Smooth muscle cell of the brain vasculature (primary cell): ENCODE measurements at places on chromosomes 16 and 17.

- no peak for DNase-seq
These were observed 119.0 kb upstream of the EEF2KMT start for GRCh38 chr16:5216441-5217080.

- no peak for DNase-seq
These were observed 2.3 kb downstream of the FDXR start for GRCh38 chr17:74870512-74870911.

DNA sequence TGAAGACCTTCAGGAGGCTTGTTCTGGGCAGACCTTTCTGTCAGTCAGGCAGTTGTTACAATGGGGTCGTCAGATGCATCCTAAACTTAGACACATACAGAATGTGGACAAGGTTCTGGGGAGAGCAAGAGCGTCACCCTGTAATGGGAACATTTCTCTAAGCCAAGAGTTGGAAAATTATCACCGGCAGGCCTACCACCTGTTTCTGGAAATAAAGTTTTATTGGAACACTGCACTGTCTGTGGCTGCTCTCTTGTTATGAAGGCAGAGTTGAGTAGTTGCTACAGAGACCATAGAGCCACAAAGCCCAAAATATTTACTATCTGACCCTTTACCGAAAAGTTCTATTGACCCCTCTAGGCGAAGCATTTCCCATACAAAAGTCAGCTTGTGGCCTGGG, 106.2 kb downstream of the CPPED1 start:
- DNase-seq, result no peak

DNA sequence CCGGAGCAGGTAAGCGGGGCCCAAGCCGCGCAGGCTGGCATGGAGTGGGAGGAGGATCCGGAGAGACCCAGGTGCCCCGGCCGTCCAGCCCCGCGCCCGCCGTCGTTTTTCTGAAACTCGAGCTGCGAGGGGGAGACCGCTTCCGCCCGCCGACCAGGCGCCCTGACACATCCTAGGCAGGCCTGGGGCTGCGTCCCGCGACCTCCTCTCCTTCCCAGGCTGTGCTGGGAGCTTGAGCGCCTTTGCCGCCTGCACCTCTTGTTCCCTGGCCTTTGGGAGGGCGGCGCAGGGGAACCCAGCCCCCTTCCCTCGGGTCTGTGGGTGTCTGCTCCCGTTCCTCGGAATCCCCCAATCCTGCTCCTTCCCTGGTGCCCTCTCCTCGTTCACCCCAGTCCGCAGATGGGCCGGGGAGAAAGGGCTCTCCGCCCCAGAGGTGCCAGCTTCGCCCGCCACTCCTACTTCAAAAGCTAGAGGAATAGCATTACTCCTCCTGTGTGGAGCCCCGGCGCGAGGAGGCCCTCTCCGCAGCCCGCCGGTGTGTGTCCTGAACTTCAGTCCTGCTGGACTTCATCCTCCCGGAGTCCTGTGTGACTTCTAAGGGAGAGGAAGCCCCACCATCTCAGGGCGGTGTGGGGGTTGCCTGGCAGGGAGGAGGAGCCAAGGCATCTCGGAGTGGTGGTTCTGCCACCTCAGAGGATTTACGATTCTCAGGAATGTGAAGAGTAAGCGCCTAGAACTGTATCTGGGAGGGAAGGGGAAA, 1.0 kb downstream of the NHERF1 start:
- DNase-seq, result no peak

GRCh38 chr16:15672514-15673167, 22.6 kb downstream of the NDE1 start:
- DNase-seq, result peak; percentile 77

GRCh38 chr17:71765437-71765836, 355.4 kb upstream of the SOX9 start:
- no peak for DNase-seq

GRCh38 chr16:86424398-86424797, 85.9 kb upstream of the FOXF1 start:
- DNase-seq, result no peak

GRCh38 chr17:6578491-6578890, 22.1 kb upstream of the PITPNM3 start:
- DNase-seq, result no peak
